Stimulated activated CD4-positive, alpha-beta T cell treated with anti-CD3 and anti-CD28 coated beads, Interleukin-15, amount 100 ng/mL, for 24 hours (primary cell): ENCODE measurements at places on chromosomes 13 and 19.

DNA sequence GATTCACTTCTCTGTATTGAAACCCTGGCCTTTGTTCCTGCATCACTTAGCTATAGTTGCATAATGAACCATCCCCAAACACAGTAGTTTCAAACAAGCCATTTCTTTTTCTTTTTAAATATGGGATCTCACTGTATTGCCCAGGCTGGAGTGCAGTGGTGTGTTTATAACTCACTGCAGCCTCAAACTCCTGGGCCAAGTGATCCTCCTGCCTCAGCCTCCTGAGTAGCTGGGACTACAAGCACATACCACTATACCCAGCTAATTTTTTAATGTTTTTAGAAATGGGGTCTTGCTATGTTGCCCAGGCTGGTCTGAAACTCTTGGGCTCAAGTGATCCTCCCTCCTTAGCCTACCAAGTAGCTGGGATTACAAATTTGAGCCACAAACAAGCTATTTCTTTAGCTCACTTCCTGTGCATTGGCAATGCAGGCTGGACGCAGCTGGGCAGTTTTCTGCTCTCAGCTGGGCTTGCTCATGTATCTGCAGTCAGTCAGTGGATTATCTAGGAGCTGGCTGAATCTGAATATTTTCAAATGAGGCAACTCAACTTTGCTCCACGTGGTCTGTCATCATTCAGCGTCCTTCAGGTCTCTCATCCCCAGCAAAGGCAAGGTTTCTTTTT lies 49.5 kb upstream of the SIN3B start:
- DNase-seq: no peak

- no peak for DNase-seq
These were observed 46.0 kb downstream of the MCF2L start for GRCh38 chr13:113014752-113015745.

- DNase-seq: no peak
These were observed 502 bp downstream of the VRK3 start for GRCh38 chr19:50024719-50025021.

DNA sequence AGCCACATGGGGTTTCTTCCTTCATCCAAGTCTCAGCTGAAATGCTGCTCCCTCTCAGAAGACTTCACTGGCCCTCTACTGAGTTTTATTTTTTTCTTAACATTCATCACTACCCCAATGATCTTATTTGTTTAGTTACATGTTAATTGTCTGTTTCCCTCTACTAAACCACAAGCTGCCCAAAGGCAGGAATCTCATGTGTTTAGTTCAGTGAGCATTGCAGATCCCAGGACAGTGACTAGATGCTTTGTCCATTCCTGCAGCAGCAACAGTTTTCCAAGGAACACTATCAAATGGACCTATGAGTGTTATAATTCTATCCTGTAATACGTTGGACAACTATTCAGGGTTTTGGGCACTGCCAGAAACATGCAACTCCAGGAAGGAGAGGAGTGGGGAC lies 93.1 kb downstream of the RNASEH2B start:
- DNase-seq: no peak

DNA sequence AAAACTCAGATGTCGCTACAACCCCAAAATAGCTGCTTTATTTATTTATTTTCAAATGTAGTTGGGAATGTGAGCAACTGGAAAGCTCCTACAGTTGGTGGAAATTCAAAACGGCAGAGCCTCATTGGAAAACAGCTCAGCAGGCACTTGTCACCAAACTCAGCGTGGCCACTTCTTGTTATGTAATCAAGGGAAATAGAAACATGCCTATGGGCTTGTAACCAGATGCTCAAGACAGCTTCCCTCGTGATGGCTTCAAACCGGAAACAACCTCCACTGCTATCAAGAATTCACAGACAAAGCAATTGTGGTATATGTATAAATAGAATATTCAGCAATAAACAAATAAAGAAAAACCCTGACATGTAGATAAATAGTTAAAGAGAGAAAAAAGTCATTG lies 627.8 kb upstream of the SLC10A2 start:
- DNase-seq: no peak

DNA sequence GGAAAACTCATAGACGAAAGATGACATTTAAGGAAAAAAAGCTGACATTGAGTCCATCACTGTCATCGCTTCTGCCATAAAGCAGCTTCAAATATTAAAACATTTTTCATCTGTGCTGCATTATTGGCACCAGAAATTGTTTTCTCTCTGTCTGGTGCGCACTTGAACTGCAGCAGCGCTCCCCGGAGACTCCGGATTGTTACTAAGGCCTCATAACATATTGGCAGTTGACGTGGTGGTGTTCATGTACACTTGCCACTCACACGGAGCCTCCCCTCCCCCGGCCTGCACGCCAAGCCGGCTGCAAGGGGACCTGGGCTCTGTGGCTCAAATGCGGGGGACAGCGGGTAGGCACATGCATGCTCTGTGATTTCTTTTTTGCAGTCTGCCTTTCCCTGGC lies 203.2 kb downstream of the TSHZ3 start:
- DNase-seq: no peak

GRCh38 chr19:3733549-3734309 lies 25.5 kb downstream of the TJP3 start:
- DNase-seq: no peak

GRCh38 chr13:106621833-106622232 lies 53.9 kb upstream of the ARGLU1 start:
- DNase-seq: no peak

DNA sequence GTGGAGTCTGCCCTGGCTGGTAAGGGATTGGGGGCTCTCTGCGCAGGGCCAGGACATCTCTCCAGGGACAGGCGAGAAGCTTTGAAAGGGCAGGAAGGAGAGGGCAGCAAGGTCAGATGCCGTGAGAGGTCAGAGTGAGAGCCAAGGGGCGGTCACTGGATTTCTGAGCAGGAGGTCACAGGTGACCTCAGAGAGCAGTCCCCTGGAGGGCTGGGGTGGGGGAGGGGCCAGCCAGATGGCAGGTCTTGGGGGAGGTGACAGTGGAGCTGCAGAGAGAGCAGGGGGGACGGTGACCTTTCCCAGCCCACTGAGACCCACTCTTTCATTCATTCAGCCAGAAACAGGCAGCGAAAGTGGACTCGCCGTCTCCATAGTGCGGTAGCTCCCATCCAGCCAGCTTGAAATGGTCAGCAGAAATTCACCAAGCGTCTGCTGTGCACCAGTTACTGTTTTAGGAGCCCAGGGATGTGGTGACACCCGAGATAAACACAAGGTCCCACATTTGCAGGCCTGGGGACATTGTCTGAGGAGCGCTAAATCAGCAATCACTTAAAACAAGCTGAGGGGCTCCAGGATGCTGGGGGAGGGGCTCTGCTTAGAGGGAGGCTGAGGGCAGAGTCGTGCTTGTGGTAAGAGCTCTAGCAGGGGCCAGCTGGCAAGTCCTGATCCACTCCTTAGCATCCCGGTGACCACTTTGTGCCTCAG lies 10.2 kb downstream of the CARM1 start:
- DNase-seq: no peak

- DNase-seq: no peak
These were observed 10.1 kb downstream of the KCNN1 start for GRCh38 chr19:17977021-17977420.

GRCh38 chr19:33671211-33671610 lies 49.5 kb downstream of the CHST8 start:
- no peak for DNase-seq

- no peak for DNase-seq
These were observed 5.9 kb downstream of the SHANK1 start for GRCh38 chr19:50713556-50714236.

DNA sequence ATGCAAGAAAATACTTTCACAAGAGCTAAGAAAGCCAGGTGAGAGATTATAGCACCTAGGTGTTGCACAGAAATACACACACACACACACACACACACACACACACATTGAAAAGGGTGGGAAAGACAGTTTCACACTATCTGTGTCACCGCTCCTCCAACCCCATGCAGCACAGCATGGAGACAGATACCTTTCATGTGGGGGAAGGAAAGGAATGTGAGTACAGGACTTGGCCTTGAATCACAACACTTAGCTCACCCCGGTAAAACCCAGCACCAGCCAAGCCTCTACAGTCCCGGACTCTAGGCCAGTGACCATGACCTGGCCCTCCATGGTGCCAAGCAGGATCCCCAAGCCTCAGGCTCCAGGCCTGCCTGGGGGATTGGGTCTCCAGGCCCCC lies 462.0 kb upstream of the SPRY2 start:
- DNase-seq: no peak

- DNase-seq: no peak
These were observed 97.8 kb upstream of the UBL3 start for GRCh38 chr13:29948244-29948643.

DNA sequence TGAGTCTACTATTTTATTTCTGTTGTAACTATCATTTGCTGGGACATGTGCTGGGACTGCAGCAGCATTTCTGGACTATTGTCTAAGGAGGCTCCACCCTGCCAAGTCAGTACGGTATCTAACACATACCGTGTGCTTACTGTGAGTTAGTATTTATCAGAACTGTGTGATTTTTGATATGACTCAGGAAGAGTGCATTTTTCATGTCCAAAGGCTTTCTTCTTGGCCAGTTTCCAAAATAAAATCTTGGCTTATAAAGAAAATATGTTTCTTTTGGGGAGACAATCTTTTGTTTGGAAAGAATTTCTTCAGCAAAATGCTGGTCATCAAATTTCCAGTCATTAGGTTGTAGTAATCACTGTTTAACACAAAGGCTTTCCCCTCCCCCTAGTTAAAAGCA lies 11.6 kb downstream of the PARP4 start:
- no peak for DNase-seq

DNA sequence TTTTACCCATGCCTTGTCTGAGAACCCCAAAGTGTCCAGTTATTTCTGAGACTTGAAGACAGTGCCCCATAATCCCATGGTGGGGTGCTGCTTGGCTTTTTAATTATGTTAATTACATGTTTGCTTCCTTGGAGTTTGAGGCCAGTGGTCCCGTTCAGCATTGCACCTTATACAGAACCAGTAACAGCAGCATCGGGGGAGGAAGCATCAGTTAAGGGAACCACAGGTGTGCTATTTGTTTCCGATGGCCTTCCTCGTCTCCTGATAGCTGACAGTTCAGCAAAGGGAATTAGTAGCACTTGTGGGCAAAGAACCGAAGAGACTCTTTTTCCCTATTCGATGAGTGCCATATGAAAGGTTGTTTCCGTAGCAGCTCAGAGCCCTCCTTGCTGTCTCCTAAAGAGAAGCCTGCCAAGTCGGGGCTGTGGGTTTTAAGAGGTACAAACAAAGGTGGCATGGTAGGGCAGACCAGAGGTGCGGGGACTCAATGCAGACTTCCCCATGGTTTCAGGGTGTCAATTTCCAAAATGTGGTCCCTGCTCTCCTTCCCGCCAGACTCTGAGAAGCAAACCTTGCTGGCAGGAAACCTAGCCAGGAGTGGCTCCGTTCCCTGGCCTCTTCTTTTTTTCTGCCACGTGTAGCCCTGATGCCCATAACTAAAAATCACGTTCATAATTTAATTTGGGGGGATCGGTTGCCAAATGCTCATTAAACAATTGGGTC lies 225.2 kb upstream of the TSHZ3 start:
- DNase-seq: no peak

DNA sequence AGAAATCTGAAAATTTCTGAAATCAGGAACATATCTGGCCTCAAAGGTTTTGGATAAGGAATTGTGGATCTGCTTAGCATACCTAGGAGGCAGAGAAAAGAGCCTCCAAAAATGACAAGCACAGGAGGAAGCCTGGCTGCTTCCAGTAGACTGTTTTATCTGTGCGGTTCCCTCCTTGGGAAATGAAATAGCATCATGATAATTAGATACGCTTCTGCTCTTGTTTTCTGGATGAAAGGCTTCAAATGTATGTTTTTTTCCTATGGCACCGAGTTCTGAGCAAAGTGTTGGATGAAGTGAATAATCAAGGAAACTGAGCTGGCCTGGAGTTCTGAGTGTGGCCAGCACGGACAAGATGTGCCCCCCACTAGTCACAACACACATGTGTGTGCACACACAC lies 19.8 kb upstream of the GPR12 start:
- no peak for DNase-seq

- no peak for DNase-seq
These were observed 8.5 kb downstream of the RFX1 start for GRCh38 chr19:13997631-13997962.

- no peak for DNase-seq
These were observed 16.0 kb downstream of the SMAD9 start for GRCh38 chr13:36903925-36904595.

- no peak for DNase-seq
These were observed 16.8 kb downstream of the SLAIN1 start for GRCh38 chr13:77714119-77714755.

GRCh38 chr13:29903996-29904395 lies 53.6 kb upstream of the UBL3 start:
- no peak for DNase-seq

- no peak for DNase-seq
These were observed 41.4 kb downstream of the KLF2 start for GRCh38 chr19:16366056-16366432.

DNA sequence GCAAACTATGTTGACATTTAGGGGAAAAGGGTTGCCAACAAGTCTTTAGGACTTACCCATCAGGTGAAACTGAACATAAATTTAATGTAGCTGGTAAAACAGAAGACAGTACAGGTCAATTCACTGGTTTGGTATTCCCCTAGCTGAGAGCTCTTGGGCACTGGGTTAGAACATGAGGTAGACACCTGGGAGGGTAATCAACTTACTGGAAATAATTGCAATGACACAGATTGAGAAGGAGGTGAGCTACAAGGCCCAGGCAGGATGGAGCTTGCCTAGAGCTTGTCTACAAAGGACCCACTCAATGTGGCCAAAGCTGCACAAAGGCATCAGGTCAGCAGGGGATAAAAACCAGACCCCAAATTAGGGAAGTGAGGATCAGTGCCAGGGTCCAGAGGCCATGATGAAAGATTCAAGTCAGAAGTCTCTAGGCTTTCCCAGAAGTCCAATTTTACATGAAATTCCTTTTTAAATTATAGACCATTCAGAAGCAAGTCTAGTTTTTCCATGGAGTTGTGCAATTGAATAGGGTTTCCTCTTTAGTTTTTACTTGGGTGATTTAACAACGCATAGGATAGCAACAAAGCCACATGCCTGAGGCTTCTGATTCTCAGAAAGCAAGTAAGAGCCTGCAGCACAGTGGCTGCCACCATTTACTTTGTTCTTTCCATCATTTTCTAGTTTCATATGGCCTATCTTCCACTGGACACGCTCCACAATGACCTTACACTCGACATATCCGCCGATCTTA lies 194.0 kb downstream of the NDFIP2 start:
- no peak for DNase-seq
